ENCODE measurements at places on chromosomes 5 and 9. TPM values are rescaled to one million over a fixed set of nuclear protein-coding genes. Genes with fewer than 3 reads are reported as not detected.

DNA sequence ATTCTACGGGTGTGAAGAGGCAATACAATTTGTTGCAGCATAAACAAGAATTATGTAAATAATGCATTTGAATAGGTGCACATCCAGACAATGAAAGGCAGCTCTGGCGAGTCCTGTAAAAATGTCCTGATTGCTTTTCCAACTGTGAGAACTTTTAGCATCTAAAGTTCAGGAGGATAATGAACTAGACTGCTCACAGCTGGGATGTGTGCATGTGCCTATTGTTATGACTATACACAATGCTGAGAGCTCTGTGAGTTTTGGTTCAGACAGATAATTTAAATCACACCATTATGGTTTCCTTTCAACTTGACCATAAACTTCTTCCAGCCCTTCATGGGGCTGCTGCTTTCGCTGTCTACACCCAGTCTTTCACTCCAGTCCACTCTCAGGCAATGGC is 99.9 kb downstream of the PLK2 start:
- H3K27ac ChIP-seq = no peak overlapping the region
- no peaks in the 10 kb centered on the region for H3K36me3 ChIP-seq
- no peak overlapping the region for H3K4me3 ChIP-seq
- no peak for DNase-seq

GRCh38 chr9:93010056-93010455 is 48.4 kb upstream of the SUSD3 start:
- H3K27me3 ChIP-seq = no peaks in the 10 kb centered on the region
- no peaks in the 10 kb centered on the region for H3K36me3 ChIP-seq

- no peak overlapping the region for H3K27ac ChIP-seq
- no peak overlapping the region for H3K4me3 ChIP-seq
- H3K36me3 ChIP-seq = no peaks in the 10 kb centered on the region
- H3K4me1 ChIP-seq = no peaks in the 10 kb centered on the region
- DNase-seq = no peak
Measured at GRCh38 chr5:147437161-147437596, 72.7 kb downstream of the DPYSL3 start.

DNA sequence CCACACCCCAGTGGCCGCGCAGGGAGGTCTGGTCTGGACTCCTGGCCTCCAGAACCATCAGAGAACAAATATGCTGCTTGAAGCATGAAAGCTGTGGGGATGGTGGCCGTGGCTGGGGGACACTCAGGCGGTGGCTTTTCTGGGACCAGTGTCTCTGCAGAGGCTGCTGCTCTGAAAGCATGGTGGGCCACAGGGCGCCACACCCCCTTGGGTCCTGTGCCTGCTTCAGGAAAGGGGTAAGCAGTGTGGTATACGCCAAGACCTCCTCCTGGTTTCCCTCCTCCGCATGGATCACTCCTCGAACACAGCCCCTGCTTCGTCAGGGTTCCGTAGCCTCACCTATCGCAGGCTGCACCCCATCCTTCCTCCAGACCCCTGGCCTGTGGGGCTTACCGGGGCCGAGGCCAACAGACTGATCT is 19.7 kb upstream of the TERT start:
- H3K27ac ChIP-seq = no peak overlapping the region
- H3K27me3 ChIP-seq = no peaks in the 10 kb centered on the region
- H3K36me3 ChIP-seq = peaks cover 7% of the 10 kb centered on the region
- no peak overlapping the region for H3K4me3 ChIP-seq
- no peaks in the 10 kb centered on the region for H3K4me1 ChIP-seq

DNA sequence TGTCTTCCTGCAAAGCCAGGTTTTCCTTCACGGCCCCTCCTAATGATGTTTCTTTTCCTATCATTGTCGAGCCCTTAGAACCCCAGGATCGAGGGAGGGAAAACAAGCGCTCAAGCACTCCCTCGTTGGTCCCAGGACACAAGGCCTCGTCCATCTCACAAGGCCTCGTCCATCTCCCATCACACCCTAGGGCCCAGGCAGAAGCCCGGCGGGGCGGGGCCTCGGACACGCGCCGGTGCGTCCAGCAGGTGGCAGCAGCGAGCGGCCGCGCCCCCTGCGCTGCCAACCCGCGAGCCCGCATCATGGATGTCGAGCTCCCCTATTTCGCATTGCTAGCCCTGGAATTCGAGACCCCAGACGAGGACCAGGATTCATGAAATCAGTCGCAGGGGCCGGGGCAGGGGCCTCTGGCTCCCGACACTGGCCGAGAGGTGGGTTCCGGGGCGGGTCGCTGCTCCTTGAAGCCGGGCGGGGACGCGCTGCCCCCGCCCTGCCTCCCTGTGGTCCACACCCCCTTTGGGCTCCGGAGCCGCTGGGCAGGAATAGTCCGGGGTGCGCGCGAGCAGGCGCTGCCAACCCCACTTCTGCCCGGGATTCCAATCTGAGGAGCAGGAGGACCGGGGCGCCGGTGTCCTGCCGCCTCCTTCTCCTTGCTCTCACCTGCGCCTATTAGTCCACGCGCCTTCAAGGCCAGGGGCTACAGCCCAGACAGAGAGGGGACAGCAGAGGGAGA is at the start of gene ABLIM3:
Gene ABLIM3 (plus strand): TSS at position 270 of the 733 bp plus-strand sequence. CDS start 603 bp downstream, outside the sequence.
- no peaks in the 10 kb centered on the region for H3K27me3 ChIP-seq
- H3K36me3 ChIP-seq = no peaks in the 10 kb centered on the region
- peak within 1 kb of the TSS; percentile 65 for H3K27ac ChIP-seq

DNA sequence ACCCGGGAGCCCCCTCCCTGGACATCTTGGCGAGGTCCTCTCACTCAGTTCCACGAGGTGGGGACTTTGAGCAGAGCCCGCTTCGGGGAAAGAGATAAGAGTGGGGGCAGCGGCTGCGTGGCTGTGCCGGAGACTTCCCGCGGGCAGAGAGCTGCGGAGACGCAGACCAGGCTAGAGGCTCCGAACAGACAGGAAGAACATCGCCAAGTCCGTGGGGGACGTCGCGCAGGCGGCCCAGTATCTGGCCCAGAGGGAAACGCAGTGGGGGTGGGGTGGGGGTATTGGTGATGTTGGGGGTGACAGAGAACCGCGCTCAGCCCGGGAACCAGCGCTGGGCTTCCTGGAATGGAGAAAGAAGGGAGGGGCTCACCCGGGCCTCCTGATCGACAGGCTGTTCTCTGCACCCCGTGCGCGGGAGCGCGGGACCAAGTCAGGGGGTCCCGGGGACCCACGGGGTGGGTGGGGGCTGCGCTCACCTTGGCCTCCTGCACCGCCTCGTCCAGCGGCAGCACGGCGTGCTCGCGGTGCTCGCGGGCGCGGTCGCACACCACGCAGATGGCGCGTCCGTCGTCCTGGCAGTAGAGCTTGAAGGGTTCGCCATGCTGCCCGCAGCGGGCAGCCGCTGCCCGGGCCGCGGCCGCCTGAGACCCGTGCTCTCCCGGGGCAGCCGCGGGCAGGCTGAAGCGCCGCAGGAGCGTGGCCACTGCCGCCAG is 727 bp downstream of the TRIM7 start:
- peaks cover 2% of the 10 kb centered on the region for H3K27me3 ChIP-seq
- H3K27ac ChIP-seq = no peak overlapping the region
- no peaks in the 10 kb centered on the region for H3K36me3 ChIP-seq
- H3K4me1 ChIP-seq = peaks cover 12% of the 10 kb centered on the region
- DNase-seq = peak; percentile 60

GRCh38 chr5:155700333-155700732 is 626.6 kb upstream of the SGCD start:
- no peaks in the 10 kb centered on the region for H3K27me3 ChIP-seq
- no peak overlapping the region for H3K27ac ChIP-seq
- no peaks in the 10 kb centered on the region for H3K4me1 ChIP-seq
- H3K4me3 ChIP-seq = no peak overlapping the region

DNA sequence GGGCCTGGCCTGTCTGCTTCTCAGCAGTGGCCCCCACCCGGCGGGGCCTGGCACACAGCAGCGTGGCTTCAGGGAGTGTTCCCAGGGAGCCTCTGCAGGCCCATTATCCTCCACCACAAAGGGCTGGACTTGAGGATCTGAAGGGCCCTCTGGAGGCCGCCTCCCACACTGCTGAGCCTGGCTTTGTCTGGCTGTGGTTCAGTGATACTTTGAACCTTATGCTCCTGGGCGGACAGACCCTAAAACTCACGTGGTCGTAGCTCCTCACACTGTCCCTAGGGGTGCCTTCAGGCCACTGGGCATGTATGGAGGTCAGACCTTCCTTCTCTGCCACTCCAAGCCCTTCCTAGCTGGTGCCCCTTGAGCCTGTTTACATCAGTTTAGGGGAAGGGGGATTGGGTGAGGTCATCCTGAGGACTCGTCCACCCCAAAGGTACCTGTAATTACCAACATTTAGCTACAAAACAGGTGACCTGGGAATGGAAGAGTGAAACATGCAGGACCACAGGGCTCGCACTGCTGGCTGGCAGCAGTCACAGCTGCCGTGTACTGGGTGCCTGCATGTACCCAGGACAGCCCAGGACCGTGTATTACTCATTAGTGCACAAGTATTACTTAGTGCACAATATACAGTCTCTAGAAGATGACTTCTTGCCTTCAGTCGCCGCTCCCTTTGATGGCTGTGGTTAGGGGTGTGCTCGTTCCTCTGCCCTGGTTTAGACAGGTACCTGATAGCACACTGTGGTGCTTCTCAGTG is 8.5 kb downstream of the GRHPR start:
- H3K36me3 ChIP-seq = peaks cover 4% of the 10 kb centered on the region
- H3K4me1 ChIP-seq = no peaks in the 10 kb centered on the region

- no peaks in the 10 kb centered on the region for H3K36me3 ChIP-seq
- no peak overlapping the region for H3K27ac ChIP-seq
- no peak for DNase-seq
- H3K4me1 ChIP-seq = no peaks in the 10 kb centered on the region
Measured at GRCh38 chr5:126430631-126431030, 7.4 kb downstream of the GRAMD2B start.

DNA sequence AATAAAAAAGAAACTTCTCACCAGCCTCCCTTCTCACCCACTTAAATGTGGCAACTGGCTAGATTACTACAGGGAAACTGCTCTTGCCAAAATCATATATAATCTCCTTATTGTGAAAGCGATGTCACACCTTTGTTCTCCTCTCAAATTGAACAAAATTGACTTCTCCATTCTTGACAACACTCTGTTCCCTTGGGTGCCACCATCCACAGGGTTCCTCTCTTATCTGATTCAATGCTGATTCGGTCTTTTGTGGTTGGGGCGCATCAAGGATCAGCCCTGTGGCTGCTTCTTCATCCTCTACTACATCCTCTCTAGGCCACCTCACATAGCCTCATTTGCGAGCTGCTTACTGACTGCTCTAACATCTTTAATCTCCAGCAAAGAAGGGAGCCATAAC is 86.1 kb downstream of the EDIL3 start:
- no peaks in the 10 kb centered on the region for H3K36me3 ChIP-seq
- no peaks in the 10 kb centered on the region for H3K27me3 ChIP-seq
- H3K4me3 ChIP-seq = no peak overlapping the region
- peaks cover 26% of the 10 kb centered on the region for H3K4me1 ChIP-seq
- no peak for DNase-seq
- no peak overlapping the region for H3K27ac ChIP-seq

- H3K36me3 ChIP-seq = no peaks in the 10 kb centered on the region
- DNase-seq = no peak
- no peaks in the 10 kb centered on the region for H3K27me3 ChIP-seq
- H3K27ac ChIP-seq = no peak overlapping the region
- H3K4me3 ChIP-seq = no peak overlapping the region
Measured at GRCh38 chr9:122978601-122979000, 37.8 kb downstream of the RABGAP1 start.

DNA sequence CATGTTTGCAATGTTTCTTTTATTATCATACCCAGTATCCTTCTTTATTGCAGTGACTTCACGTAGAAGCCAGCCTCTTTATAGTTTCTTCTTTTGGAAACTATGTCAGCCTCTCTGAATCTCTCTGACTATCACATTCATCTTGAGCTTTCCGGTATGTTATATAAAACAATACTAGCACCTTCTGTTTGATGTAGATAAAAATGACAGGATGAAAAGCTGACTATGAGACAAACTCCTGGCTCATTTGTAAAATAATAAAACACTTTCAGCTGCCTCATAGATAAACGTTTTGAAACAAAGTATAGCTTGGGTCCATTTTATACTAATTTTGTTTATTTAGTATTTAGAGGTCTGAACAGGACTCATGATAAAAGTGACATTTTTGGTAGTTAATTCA is 1145.4 kb upstream of the NUDT12 start:
- peak; percentile 88 for DNase-seq
- no peak overlapping the region for H3K4me3 ChIP-seq
- no peaks in the 10 kb centered on the region for H3K36me3 ChIP-seq
- H3K27me3 ChIP-seq = no peaks in the 10 kb centered on the region
- peaks cover 26% of the 10 kb centered on the region for H3K4me1 ChIP-seq

GRCh38 chr5:7036192-7036835 is 323.1 kb downstream of the TENT4A start:
- no peak overlapping the region for H3K27ac ChIP-seq
- no peaks in the 10 kb centered on the region for H3K4me1 ChIP-seq
- no peaks in the 10 kb centered on the region for H3K36me3 ChIP-seq
- no peaks in the 10 kb centered on the region for H3K27me3 ChIP-seq
- H3K4me3 ChIP-seq = no peak overlapping the region
- DNase-seq = no peak

- no peak overlapping the region for H3K4me3 ChIP-seq
- H3K4me1 ChIP-seq = no peaks in the 10 kb centered on the region
- H3K27ac ChIP-seq = no peak overlapping the region
Measured at GRCh38 chr5:76325876-76326491, 77.1 kb upstream of the IQGAP2 start.

DNA sequence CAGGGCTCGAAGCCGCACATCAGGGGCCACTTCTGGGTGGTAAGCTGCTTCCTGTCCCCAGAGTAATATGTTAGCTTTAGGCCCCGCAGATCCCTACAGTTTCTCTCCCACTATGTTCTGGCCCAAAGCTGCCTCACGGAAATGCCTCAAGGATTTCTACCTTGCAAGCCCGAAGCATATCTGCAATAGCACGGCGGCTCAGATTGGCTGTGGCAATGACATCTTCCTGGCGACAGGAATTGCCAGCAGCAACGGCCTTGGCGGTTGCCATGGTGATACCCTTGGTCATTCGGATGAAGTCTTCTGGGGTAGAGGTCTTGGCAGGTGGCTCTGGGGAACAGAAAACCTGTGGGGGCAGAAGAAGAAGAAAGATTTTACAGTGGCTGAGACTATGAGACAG is 10.3 kb upstream of the TPM2 start:
- no peaks in the 10 kb centered on the region for H3K27me3 ChIP-seq
- peaks cover 58% of the 10 kb centered on the region for H3K36me3 ChIP-seq
- no peak for DNase-seq
- H3K4me1 ChIP-seq = no peaks in the 10 kb centered on the region

DNA sequence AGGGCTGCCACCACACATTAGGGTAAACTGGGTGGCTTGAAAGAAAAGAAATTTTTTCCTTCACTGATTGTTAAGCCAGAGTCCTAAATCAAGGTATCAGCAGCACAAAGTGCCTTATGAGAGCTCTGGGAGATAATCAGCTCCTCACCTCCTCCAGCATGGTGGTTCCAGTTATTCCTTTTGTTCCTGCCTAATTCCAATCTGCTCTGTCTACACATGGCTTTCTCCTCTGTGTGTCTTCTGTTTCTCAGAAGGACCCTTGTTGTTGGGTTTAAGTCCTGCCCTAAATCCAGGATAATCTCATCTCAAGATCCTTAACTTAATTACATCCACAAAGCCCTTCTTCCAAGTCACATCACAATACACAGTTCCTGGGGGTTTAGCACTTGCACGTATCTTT is 1352.0 kb upstream of the CDH9 start:
- no peak overlapping the region for H3K27ac ChIP-seq
- no peaks in the 10 kb centered on the region for H3K27me3 ChIP-seq
- no peaks in the 10 kb centered on the region for H3K36me3 ChIP-seq
- H3K4me3 ChIP-seq = no peak overlapping the region
- no peak for DNase-seq
- no peaks in the 10 kb centered on the region for H3K4me1 ChIP-seq

- no peak overlapping the region for H3K27ac ChIP-seq
- no peaks in the 10 kb centered on the region for H3K4me1 ChIP-seq
- no peak overlapping the region for H3K4me3 ChIP-seq
Measured at GRCh38 chr5:1065891-1066650, 45.8 kb downstream of the SLC12A7 start.

The PCDHB3 gene
- not detected for total RNA-seq

The DAB2IP gene
- total RNA-seq = 53.6 TPM

The PTGES gene
- not detected for total RNA-seq

All from endothelial cell of umbilical vein (primary cell).